A549 treated with CORT108297 at 1 μM for 4 hours (cell line): ENCODE measurements at places on chromosomes 11 and 22. TPM values are rescaled to one million over a fixed set of nuclear protein-coding genes. Genes with fewer than 3 reads are reported as not detected.

Gene MIAT
- total RNA-seq, result 0.24 to 0.48 TPM (median 0.29 TPM) in 5 replicates

Gene CHST1
- 1.4 to 1.7 TPM (median 1.7 TPM) in 5 replicates for total RNA-seq

Gene NCAM1
- total RNA-seq, result not detected in 5 replicates

Gene ANO9
- 0.55 to 1.8 TPM (median 1.0 TPM) in 5 replicates for total RNA-seq

Gene AMOTL1
- 7.5 to 9.7 TPM (median 8.0 TPM) in 5 replicates for total RNA-seq

Gene IPO7
- 84.6 to 115 TPM (median 100 TPM) in 5 replicates for total RNA-seq

Gene TSPAN18
- 2.0 to 2.4 TPM (median 2.3 TPM) in 5 replicates for total RNA-seq

Gene PRG3
- not detected in 5 replicates for total RNA-seq

Gene CD44
- total RNA-seq, result 596 to 874 TPM (median 731 TPM) in 5 replicates

Gene GGTLC2
- total RNA-seq, result not detected in 5 replicates

Gene PLEKHB1
- 0.46 to 0.82 TPM (median 0.76 TPM) in 5 replicates for total RNA-seq

Gene OR4S1
- total RNA-seq, result not detected in 5 replicates

Gene MTMR3
- total RNA-seq, result 6.9 to 11.2 TPM (median 8.6 TPM) in 5 replicates

Gene TMEM191B
- 1.1 to 2.2 TPM (median 1.4 TPM) in 5 replicates for total RNA-seq

Gene HEPN1
- not detected in 5 replicates for total RNA-seq

Gene KRTAP5-9
- 0.10 TPM in 1 of 5 replicates, not detected in the others for total RNA-seq

Gene OAF
- 7.2 to 13.3 TPM (median 12.0 TPM) in 5 replicates for total RNA-seq

Gene IRAG1
- total RNA-seq, result 0.02 to 0.03 TPM (median 0.02 TPM) in 4 of 5 replicates, not detected in the other

Gene LMNTD2
- total RNA-seq, result 1.9 to 3.3 TPM (median 2.7 TPM) in 5 replicates

Gene FDX1
- total RNA-seq, result 14.1 to 16.7 TPM (median 16.4 TPM) in 5 replicates

Gene NOX4
- total RNA-seq, result not detected in 5 replicates
